ENCODE measurements at places on chromosomes 4 and X.

GRCh38 chrX:16855363-16856075, 14.6 kb downstream of the RBBP7 start:
- H3K27ac ChIP-seq, result no peak overlapping the region
- no peak overlapping the region for H3K4me3 ChIP-seq
- H3K36me3 ChIP-seq, result peaks cover 6% of the 10 kb centered on the region
- DNase-seq, result no peak
- H3K27me3 ChIP-seq, result no peaks in the 10 kb centered on the region

- no peak for DNase-seq
- no peak overlapping the region for H3K4me3 ChIP-seq
- H3K4me1 ChIP-seq, result no peaks in the 10 kb centered on the region
- no peaks in the 10 kb centered on the region for H3K27me3 ChIP-seq
Observed at GRCh38 chrX:105695451-105695850, 126.9 kb upstream of the NRK start.

GRCh38 chr4:104989371-104989770, 157.3 kb upstream of the TET2 start:
- no peaks in the 10 kb centered on the region for H3K27me3 ChIP-seq
- no peak for DNase-seq
- H3K4me3 ChIP-seq, result no peak overlapping the region
- no peak overlapping the region for H3K27ac ChIP-seq
- no peaks in the 10 kb centered on the region for H3K36me3 ChIP-seq

GRCh38 chr4:14928035-14928434, 74.2 kb upstream of the CPEB2 start:
- no peak overlapping the region for H3K27ac ChIP-seq

DNA sequence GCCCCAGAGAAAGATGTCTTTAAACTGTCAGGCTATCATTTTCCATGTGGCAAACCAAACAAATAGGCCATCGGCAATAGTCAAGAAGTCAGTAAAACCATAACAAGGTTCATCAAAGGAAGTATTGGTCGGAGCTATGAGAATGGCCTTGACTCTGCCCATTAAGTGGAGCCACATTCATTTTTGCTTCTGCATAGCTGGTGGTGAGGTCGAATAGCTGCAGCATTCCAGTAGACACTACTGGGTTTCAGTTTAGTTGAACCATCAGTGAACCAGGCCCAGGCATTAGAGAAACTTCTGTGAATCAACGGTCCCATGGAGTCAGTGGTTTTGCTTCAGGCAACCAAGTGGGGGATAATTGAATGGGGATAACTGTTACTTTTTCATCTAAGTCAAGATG, 92.0 kb upstream of the MED14 start:
- DNase-seq, result no peak
- no peak overlapping the region for H3K4me3 ChIP-seq
- H3K27ac ChIP-seq, result no peak overlapping the region

DNA sequence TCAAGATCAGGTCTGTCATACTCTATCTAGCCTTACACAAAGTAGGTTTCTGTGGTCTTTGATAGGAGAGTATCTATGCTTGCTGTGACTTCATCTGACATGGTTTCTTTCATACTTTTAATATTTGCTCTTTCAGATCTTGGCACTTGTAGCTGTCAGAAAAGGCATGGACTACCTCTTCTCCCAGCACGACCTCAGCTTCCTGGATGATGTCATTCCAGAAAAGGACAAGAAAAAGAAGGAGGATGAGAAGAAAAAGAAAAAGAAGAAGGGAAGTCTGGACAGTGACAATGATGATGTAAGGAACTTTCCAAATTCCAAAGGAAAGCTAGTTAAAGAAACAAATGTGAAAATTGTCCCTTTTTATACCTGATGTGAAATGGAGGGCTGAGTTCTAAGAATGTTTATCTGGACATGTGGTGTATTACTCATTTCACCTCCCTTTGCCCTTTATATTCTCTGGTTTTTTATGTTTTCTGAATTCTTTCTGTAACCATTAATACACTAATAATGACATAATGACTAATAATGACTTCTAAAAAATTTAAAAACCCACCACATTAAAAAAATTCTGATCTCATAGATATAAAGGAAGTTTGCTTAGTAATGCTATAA, 221.2 kb downstream of the SLC4A4 start:
- H3K27me3 ChIP-seq, result no peaks in the 10 kb centered on the region
- no peak overlapping the region for H3K4me3 ChIP-seq
- no peak overlapping the region for H3K27ac ChIP-seq
- no peaks in the 10 kb centered on the region for H3K4me1 ChIP-seq

GRCh38 chrX:110159865-110160264, 157.0 kb downstream of the TMEM164 start:
- no peak overlapping the region for H3K4me3 ChIP-seq
- H3K4me1 ChIP-seq, result peaks cover 11% of the 10 kb centered on the region
- H3K27me3 ChIP-seq, result no peaks in the 10 kb centered on the region
- H3K36me3 ChIP-seq, result no peaks in the 10 kb centered on the region

- no peak overlapping the region for H3K27ac ChIP-seq
- no peaks in the 10 kb centered on the region for H3K4me1 ChIP-seq
- H3K4me3 ChIP-seq, result no peak overlapping the region
- DNase-seq, result no peak
- H3K27me3 ChIP-seq, result no peaks in the 10 kb centered on the region
Observed at GRCh38 chr4:69974631-69975030, 9.1 kb upstream of the CSN2 start.

DNA sequence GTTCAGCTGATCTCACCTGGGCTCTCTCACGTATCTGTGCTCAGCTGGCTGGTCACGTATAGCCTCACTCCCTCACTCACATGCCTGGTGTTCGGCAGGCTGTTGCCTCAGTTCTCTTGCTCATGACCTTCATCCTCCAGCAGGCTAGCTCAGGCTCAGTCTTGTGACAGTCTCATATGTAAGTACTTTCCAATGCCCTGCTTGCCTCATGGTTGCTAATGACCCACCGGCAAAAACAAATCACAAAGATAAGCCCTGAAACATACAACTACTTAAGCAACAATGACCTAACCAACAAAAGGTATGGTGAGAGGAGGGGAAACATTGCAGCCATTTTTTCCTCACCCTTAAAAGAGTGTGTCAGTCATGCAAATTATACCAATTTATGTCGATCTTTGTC, 25.0 kb downstream of the MEPE start:
- no peaks in the 10 kb centered on the region for H3K36me3 ChIP-seq
- H3K27me3 ChIP-seq, result no peaks in the 10 kb centered on the region
- no peak overlapping the region for H3K27ac ChIP-seq
- DNase-seq, result no peak

GRCh38 chr4:66045913-66046312, 375.6 kb upstream of the EPHA5 start:
- H3K4me3 ChIP-seq, result no peak overlapping the region
- DNase-seq, result no peak
- no peaks in the 10 kb centered on the region for H3K27me3 ChIP-seq
- H3K27ac ChIP-seq, result no peak overlapping the region
- H3K36me3 ChIP-seq, result no peaks in the 10 kb centered on the region

DNA sequence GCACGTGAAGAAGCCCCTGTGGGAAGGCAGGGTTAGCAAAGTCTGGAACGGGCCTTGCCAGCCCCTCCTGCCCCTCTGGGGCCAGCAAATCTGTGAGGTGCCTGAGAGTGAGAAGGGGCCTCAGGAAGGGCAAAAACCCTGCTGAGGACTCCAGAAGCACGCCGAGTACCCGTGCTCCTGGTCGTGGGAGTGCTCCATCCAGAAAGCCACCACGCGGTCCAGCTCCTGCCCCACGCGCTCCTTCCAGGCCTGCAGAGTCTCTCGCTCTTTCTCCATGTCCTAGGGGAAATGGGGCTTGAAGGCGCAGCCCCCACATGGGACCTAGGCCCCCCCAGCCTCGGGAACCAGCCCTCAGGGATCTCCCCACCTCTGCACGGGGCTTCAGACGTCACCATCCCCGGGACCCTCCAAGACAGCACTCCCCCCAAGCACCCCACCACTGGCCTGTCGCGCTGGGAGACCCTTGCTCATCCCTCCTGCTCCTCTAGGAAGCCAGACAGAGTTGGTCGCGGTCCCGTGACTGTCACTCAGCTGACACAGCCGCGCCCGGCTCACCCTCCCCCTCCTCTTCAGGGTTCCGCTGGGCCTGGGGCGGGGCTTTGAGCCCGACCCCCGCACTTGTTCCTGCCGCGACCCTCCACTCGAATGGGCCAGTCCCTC, at the start of gene RENBP:
TSS of gene RENBP (minus strand) at position 504 of the 660 bp plus-strand sequence. CDS start at position 471, 33 bp downstream.
- H3K4me1 ChIP-seq, result no peaks in the 10 kb centered on the region
- no peaks in the 10 kb centered on the region for H3K27me3 ChIP-seq
- H3K4me3 ChIP-seq, result peak within 1 kb of the TSS; percentile 47
- H3K27ac ChIP-seq, result no peak within 1 kb of the TSS
- DNase-seq, result no peak

GRCh38 chr4:16158504-16158852, 67.8 kb downstream of the TAPT1 start:
- no peaks in the 10 kb centered on the region for H3K36me3 ChIP-seq
- DNase-seq, result no peak
- no peak overlapping the region for H3K27ac ChIP-seq
- H3K4me3 ChIP-seq, result no peak overlapping the region

GRCh38 chr4:110636680-110637407, 14.0 kb upstream of the PITX2 start:
- DNase-seq, result no peak
- no peaks in the 10 kb centered on the region for H3K4me1 ChIP-seq
- H3K27ac ChIP-seq, result no peak overlapping the region

GRCh38 chr4:83378419-83378818, 43.8 kb upstream of the HPSE start:
- no peaks in the 10 kb centered on the region for H3K27me3 ChIP-seq
- H3K27ac ChIP-seq, result no peak overlapping the region
- no peak for DNase-seq
- H3K4me1 ChIP-seq, result no peaks in the 10 kb centered on the region
- H3K36me3 ChIP-seq, result no peaks in the 10 kb centered on the region

Measured in GM12878 (cell line).